ENCODE measurements at places on chromosomes 4 and X.

DNA sequence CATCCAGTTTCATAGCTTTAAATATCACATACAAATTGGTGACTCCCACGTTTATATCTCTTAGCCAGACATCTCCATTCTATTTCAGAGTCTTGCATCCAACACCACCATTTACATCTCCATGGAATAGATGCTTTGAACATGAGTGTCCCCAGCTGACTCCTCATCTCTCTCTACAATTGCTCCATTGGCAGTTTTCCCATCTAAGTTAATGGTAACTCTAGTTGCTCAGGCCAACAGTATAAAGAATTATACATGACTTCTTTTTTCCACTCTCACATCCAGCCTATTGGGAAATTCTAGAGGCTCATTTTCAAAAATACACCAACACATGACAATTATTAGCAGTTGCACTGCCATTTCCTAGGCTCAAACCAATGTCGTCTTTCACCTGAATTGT, 388.2 kb downstream of the STIM2 start:
- peak; percentile 87 for DNase-seq

GRCh38 chrX:138886769-138887168, 175.3 kb upstream of the FGF13 start:
- peak; percentile 47 for DNase-seq

DNA sequence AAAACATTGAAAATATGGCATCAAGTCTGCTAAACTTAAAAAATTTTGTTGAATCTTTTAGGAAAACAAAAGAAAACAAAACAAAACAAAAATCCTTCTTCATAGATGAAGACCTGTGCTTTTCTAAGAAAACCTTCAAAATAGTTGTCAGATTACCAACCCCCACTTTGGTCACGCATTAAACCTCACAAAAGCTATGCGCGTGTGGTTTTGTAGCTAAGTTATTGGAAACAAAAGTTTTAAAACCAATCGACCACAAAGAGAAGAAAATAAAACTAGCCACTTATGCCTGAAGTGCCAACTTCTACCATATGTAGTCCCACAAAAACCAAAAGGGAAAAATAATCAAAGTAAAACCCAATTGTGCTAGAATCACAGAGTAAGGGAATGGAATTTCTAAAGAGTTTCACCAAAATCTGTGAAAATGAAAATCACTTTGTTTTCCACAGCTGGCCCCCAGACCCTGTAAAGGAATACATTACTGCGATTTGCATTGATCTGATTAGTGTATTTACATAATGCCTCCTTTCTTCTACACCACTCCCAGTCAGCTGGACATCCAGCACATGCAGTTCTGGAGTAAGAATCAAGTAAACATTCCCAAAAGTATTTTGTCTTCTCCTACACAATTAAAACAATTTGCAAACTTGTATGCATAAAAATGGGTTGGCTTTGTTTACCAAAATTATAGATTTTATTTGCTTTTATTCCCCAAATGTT, 330.1 kb upstream of the DKK2 start:
- no peak for DNase-seq

DNA sequence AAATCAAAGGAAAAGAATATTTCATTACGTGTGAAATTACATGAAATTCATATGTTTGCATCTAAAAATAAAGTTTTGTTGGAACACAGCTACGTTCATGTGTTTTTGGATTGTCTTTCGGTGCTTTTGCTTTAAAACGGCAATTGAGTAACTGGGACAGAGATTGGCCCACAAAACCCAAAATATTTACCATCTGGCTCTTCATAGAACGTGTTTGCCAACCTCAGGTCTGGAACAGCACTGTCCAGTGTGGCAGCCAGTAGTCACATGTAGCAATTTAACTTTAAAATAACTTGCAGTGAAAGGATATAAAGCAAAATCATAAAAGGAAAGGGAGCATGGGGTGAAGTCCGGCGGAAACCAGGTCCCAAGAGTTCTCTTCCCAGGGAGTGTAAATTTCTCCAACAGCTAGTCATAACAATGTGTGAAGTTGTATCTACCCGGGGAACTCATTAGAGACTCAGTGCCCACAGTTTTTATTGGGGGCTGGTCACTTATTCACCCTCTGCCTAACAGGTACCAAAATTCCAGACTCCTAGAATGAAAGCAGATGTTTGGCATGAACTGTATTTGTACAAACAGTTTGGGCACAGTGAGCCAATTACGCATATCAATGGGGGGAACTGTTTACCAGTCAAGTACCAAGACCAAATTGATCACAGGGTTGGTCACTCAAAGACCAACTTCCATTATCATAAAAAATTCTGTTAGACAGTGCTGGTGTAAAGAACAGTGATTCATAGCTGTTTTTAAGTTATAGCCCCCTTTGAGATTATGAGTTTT, 10.3 kb downstream of the OCIAD1 start:
- DNase-seq: no peak

DNA sequence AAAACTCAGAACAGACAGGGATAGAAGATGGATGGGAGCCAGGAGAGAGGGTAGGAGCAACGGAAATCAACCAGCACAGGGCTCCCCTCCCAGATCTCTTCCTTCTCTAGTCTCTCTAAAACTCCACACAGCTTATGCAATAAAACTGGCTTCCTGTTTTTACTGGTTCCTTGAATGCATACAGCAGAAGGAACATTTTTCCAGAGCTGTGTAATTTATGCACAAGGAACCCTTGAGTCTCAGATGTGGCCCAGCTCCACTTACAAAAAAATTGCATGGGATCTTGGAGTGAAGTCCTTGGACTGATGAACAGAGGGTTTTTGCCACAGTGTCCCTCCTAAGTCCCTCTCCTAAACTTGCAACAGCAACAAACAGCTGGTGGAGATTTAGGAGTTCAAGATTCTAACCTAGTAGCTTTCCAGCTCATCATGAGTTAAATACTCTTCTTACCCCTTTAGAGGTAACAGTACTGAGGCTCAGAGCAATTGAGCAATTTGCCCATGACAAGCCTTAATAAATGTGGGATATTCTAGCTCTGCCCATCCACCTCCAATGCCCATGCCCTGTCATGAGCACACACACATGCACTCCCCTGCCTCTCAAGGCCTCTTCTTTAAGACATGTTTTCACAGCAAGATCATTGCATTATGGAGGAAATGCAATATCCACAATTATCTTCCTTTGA, 18.4 kb upstream of the CC2D2A start:
- DNase-seq: peak; percentile 60

- DNase-seq: peak; percentile 74
Observed at GRCh38 chrX:7514871-7515599, 327.9 kb upstream of the VCX start.

GRCh38 chr4:122195718-122196117, 43.6 kb downstream of the BLTP1 start:
- DNase-seq: no peak

DNA sequence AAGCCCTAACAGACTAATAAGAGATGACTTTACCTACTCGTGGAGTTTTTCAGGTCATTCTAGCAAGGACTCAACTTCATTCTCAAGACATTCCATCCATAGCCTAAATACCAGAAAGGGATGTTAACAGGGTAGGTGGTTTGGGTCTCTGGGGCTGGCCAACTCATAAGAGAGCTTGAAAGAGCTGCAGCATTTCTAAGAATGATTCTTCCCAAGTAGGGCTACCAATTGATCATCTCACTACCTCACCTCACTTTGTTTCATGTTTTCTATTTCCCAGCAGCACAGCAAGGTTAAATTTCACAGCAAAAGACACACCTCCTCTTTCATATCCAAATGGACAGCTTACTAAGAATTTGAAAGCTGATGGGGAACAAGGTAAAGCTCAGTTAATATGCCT, 614.8 kb upstream of the DIPK2B start:
- no peak for DNase-seq

DNA sequence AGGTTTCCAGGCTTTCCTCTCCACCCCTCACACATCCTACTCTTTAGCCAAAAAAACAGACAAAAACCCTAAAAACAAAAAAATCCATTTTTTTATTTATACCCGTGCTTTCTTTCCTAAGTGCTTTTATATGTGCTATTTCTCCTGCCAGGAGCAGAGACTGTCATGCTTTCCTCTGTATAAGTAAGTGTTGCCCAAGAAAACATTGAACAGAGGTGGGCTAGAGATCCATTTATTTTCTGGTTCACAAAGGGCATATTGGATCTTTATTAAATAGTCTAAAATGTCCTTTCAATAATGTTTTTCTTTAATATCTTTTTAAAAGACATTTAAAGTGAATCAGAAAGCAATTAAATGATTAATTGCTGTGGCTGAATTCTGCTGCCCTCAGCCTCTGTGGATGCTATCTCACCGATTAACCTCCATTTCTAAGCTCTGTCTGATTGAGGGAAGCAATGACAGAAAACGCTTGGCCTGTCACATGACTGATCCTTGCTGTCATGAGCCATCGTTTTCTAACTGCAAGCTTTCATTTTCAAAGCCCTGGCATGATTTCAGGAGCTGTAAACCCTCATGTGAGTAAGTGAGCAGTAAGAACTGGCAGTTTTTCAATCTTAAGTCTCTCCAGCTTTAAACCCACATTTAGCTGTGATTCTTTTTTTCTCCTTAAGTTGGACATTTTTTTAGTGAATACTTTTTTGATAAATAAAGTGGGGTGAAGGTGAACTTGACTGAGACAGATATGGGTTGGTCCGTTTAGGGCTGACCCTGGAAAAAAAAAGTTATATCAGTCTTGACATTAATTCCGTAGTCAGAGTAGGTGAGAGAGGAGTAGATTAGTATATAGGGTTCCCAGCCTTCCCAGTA, 180.7 kb upstream of the PGRMC2 start:
- DNase-seq: peak; percentile 100

DNA sequence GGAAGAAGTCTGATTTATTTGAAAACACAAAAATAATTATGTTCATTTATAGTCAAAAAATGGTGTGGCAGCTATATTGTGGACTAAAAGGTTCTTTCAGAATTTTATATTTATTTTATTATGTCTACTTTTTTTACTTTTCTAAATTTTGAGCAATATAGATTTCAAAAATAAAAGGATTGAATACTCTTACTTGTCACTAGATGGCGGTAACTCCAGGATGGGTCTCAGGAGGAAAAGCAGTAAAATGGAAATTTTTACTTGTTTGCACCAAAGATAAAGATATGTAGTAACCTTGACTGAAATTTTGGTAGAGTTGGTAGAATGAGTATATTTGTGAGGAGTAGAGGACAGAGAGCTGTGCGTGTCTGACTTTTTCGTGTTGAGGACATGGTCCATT, 14.5 kb upstream of the DACH2 start:
- peak; percentile 21 for DNase-seq

DNA sequence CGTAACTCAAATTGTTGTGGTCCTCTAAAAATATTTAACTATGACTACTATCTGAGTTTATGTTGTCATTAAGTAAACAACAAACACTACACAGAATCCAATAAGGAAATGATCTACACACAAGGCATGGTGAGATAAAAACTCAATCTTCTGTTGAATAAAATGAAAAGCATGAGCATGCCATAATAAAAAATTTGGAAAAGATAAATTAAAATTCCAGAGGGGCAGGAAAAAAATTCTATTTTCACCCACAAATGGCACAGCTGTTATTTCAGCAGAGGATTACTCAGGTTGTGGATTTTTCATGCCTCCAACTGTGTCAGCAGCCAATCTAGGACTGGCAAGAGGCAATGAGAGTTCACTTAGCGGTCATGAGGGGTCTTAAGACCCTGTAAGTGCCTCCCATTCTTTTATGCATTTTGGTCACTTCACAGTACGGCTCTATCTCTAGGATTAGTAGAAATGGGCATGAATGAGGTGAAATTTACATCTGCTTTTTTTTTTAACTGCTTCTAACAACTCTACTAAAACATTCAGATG, 639.8 kb upstream of the DIPK2B start:
- DNase-seq: no peak
